ENCODE measurements at places on chromosomes 1 and 21.
A peak's percentile ranks its signal among the peaks of the same experiment; 100 is the strongest.

- no peak for DNase-seq
These were observed 50.1 kb upstream of the PCBP3 start for GRCh38 chr21:45593162-45594022.

DNA sequence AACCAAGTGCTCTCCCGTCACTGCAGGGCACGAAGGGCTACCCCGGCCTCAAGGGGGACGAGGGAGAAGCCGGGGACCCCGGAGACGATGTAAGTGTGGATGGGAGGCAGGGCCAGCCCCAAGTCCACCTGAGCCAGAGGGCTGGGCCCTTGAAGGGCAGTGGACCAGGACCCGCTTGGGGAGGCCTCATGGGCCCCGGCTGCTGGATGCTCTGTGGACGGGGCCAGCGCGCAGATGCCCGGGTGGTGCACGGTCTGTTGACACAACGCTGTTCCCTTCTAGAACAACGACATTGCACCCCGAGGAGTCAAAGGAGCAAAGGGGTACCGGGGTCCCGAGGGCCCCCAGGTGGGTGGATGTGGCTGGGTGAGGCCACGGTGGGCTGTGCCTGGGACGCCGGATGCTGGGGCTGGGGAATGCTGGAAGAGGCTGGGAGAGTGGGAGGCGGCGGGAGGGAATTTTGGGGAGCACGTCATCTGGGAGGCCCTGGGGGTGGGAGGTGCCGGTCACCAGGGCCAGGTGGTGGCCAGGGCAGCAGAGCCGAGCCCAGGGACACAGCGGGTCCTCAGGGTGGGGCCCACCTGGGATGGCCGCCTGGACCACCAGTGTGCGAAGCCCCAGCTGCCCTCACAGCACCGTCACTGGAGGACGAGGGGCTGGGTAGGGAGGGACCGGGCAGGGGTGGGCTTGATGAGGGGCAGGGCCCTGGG, 17.5 kb downstream of the COL6A1 start:
- DNase-seq = no peak

DNA sequence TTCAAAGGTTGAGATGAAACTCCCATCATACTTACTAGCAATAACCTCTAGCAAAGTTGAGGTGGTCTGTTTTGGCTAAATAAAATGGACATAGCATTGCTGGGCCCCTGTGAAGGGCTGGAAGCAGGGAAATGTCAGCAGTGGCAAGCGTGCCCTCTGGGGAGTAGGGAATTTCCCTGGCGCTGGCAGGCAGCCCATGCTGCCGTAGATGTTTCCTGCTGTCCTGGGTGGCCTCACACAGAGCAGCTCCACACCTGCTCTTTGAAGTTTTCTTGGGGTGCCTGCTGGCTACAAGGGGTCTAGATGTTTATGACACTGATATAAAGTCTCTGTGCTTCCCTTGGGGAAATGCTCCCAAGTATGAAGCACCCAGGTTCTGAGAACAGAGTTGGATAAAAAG, 30.2 kb downstream of the ADARB1 start:
- DNase-seq = no peak

DNA sequence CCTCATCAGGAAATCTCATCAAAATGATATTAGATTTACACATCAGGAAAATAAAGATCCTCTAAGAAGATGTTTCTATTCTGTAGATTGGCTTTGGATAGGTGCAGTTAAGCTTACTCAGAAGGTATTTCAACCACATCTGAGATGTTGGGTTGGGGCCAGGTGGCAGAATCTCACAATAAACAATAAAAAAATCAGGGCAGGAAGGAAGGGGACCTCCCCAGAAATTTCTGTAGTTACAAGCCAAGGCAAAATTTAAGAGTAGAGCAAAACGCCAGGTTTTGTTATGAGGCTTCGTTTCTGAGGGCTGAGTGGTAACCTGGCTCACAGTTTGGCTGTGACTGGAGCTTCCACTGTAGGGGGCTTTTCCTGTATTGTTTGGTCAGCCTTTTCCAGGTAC, 84.8 kb downstream of the HUNK start:
- no peak for DNase-seq

DNA sequence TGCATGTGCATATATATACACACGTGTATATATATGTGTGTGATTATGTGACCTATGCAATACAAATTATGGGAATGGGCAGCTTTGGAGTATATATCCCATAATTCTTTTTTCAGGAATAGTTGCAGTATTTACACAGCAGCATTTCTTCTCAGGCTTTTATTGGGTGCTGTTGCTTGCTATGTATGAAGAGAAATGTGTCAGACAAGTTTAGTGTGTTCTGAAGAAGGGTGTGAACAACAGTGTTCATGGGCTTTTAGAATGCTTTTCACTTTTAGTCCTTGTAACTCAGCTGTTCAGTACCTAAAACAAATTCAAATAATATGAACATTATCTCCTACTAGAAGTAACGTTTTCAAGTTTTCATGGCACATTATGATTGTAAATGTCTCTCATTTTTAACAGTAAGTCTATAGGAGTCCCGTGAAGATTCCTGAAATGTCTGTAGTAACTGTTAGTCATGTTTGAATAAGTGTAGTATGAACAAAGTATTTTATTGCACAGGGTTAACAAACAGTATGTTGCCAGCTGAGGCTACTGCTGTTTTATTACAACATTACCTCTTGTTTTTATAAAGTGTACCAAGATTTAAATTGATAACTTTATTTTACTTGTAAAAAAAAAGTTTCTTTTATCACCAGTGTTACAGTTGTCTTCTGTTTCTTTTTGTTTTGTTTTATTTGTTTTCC, 42.5 kb downstream of the TMED5 start:
- DNase-seq = no peak

DNA sequence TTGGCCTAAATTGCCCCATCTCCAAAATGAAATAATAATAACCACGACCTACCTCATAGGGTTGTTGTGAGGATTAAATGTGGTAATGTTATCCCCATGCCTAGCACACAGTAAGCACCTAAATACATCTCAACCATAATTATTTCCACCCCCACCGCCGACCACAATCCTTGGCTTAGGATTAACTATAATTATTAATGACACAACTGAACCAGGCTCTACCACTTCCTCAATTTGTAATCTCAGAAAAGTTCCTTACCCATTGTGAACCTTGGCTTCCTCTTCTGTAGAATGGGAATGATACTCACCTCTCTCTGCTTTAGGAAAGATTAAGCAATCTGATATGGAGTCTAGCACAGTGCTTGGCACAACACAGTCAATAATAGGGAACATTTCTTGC, 44.3 kb upstream of the TACSTD2 start:
- no peak for DNase-seq

DNA sequence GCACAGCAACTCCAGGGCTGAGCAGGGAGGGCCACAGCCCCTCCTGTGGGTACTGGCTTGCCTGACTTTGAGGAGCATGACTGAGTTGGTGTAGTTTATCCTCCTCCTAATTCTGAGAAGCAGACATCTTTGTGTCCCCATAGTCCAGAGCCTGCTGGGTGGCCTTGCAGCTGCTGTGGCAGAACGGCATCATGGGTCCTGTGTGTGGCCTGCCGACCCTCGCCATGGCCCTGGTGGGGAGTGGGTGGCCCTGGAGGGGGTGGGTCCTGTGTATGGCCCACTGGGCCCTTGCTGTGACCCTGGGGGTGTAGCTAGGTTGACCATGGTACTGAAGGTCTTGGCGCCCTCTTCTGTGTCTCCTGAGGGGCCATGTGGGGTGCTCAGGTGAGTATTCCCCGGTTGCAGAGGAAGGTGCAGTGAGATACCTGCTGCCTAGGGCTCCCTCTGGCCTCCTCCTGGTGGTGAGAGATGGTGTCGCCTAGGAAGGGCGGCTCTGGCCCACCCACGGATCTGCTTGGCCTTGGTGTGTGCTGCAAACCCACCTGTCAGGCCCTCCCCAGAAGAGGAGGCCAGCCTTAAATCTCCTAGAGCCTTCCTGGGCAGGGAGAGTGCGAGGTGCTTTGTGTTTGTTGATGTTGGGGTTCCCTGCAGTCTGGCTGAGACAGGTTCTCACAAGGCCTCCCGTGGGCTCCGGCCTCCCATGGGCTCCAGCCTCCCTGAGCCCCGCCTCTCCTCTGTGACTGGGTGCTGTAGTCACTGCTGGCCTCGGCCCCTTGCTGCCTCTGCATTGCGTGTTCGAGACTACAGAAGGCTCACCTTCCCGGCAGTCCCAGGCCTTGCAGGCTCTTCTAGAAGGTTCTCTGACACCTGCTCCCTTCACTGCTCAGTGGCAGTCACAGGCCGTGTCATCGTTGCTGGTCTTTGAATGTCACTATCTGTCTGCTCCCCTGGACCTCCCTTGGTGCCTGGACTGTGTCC, 7.8 kb downstream of the SNAP47 start:
- DNase-seq = no peak

GRCh38 chr1:6513320-6513801, 21.9 kb upstream of the PLEKHG5 start:
- no peak for DNase-seq

GRCh38 chr1:3073489-3074296, 4.7 kb downstream of the PRDM16 start:
- no peak for DNase-seq

DNA sequence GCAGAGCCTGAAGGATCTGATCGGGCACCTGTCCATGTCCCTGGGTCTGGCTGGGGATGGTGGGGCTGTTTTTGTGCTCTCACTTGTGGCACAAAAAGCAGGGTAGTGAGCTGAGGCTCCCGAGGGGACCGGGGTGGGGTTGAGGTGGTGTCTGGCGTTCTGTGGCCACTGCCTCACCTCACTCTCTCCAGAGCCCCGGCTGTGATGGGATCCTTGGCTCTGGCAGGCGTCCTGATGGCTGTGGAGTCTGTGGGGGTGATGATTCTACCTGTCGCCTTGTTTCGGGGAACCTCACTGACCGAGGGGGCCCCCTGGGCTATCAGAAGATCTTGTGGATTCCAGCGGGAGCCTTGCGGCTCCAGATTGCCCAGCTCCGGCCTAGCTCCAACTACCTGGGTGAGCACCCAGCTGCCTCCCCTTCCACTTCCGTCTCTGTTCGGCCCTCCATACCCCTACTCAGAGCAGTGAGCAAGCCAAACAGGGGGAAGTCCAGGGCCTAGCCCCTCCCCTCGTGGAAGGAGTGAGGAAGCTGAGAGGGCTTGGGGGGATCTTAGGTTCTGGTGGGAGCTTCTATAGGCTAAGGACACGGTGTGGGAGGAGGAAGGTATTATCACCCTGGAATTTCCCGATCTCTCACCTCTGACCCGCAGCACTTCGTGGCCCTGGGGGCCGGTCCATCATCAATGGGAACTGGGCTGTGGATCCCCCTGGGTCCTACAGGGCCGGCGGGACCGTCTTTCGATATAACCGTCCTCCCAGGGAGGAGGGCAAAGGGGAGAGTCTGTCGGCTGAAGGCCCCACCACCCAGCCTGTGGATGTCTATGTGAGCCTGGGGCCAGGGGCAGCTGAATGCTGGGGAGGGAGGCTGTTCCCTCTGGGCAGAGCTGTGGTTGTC, 7.0 kb downstream of the ADAMTSL4 start:
- no peak for DNase-seq

DNA sequence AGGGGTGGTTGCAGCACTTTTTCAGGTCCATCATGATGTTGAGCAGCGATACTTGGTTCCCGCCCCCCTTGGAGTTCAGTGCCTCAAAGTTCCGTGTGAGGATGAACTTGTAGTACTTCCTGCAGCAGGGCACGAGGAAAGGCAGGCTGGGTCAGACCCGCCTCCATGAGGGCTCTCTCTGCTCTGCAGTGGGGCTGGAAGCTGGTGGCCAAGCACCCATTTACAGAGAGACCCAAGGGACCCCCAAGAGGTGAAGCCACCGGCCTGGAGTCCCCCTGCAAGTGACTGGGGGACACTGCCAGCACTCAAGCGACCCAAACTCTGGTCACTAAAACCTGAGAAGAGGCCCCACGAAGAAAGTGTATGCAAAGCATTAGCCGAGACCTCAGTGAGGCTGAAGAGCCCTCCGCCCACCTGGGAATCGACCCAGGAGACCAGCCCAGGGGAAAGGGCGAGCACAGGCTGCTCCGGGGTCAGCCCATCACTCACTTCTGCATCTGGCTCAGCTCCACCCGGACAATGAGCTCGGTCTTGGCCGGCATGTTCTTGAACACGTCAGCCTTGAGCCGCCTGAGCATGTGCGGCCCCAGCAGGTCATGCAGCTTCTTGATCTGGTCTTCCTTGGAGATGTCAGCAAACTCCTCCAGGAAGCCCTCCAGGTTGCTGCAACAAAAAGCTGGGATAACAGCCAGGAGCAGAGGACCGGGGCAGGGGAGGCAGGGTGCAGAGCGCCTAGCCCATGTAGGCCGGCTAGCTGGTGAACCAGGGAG, 45.2 kb downstream of the CHD5 start:
- no peak for DNase-seq

- no peak for DNase-seq
These were observed 994 bp downstream of the RO60 start for GRCh38 chr1:193060406-193060805.

GRCh38 chr1:209080170-209080781, 503.2 kb upstream of the CAMK1G start:
- no peak for DNase-seq

GRCh38 chr1:71861022-71861421, 421.3 kb downstream of the NEGR1 start:
- DNase-seq = no peak

DNA sequence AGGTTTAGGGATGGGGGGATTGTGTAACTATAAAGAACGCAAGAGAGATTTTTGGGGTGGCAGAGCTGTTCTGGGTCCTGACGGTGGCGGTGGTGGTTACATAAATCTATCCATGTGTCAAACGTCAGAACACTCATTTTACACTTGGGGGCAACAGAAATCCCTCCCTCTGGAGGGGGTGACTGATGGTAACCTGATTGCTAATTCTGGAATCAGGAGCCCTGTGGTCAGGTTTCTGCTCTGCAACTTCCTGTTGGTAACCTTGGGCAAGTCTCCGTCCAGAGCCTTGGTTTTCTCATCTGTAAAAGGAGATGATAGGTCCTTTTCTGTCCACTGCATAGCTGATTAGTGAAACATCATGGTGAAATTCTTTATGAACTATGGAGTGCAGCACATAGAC, 40.9 kb downstream of the ALPL start:
- no peak for DNase-seq

- DNase-seq = peak; percentile 39
These were observed 755 bp upstream of the THRAP3 start for GRCh38 chr1:36223381-36223995.

GRCh38 chr1:246932366-246932700, 585 bp upstream of the AHCTF1 start:
- no peak for DNase-seq

DNA sequence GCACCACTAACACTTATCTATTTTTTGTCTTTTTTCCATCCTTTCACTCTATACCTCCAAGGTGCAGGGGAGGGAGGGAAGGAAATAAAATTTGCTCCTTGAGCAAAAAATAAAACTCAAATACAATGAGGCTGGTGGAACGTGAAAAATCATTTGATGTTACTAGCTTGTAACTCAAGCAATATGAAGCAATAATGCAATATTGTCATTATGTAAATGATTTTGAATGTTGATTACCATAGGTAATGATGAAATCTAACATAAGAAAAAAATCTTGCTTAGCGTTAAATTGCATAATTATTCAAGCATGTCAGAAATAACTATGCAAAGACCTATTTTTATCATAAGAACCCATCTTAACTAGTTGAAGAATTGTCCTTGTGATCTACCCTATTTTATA, 277.7 kb downstream of the KCTD3 start:
- DNase-seq = no peak

- DNase-seq = no peak
These were observed 11.5 kb upstream of the DDX59 start for GRCh38 chr1:200681231-200681630.

GRCh38 chr1:199553104-199553503, 474.4 kb upstream of the NR5A2 start:
- DNase-seq = no peak

GRCh38 chr1:16087733-16088132, 14.3 kb upstream of the FAM131C start:
- DNase-seq = no peak

GRCh38 chr1:36450919-36451305, 661 bp upstream of the OSCP1 start:
- no peak for DNase-seq

All from GM12892 (cell line).